ENCODE measurements at places on chromosomes 7 and 10.

DNA sequence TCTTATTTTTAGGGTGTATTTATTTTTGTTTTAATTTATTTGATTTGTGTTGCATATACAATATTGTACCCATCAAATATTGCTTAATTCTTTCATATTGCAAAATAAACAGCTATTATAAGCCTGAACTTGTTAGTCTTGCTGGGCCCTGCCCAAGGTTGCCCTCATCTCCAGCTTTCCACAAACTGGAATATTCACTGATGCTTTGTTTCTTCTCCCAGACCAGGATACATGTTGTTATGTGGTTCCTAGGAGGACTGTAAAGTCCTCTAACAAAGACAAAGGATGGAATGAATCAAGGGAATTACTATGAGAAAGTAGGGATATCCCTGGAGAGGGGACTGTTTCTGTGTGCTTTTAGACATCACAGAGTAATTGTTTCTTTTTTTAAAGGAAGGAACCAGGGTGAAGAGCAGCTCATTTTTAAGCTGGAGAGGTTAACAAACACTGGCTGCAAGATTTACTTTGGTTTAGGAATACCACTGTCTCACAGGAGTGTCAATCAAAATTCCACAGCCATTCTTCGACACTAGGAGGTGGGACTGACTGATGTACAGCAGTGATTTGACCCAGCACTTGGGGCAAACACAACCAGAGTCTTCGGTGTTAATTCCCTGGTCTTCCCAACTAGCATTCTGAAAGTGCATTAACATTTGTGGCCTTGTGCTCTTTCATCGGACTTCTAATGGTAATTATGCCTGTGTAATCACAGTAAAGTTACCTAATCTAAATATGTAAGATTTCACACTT lies 14.8 kb upstream of the CD36 start:
- no peak for DNase-seq

DNA sequence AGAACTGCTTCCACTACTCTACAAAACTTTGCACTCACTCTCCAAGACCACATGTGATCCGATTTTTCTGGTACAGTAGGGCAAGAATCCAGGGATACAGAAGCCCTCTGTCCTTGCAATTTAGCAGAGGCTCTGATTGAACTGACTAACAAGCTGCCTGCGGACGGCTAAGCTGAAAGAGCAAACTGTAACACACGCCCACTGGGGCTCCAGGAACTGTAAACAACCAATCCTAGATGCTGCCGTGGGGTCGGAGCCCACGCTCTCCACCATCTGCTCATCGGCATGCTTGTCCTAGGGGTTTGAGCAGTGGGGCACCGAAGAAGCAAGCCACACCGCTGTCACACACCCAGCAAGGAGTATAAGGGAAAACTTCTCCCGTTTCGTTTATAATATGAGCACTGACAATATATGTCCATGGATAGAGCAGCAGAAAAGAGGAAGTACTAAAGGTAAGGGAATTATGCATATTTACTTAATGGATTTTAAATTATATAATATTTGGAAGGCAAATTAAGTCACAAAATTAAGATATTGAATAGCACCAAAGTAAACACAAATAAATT lies 634.4 kb upstream of the POT1 start:
- no peak for DNase-seq

- DNase-seq: no peak
These were observed 401.2 kb downstream of the SH2D4B start for GRCh38 chr10:80938903-80939302.

DNA sequence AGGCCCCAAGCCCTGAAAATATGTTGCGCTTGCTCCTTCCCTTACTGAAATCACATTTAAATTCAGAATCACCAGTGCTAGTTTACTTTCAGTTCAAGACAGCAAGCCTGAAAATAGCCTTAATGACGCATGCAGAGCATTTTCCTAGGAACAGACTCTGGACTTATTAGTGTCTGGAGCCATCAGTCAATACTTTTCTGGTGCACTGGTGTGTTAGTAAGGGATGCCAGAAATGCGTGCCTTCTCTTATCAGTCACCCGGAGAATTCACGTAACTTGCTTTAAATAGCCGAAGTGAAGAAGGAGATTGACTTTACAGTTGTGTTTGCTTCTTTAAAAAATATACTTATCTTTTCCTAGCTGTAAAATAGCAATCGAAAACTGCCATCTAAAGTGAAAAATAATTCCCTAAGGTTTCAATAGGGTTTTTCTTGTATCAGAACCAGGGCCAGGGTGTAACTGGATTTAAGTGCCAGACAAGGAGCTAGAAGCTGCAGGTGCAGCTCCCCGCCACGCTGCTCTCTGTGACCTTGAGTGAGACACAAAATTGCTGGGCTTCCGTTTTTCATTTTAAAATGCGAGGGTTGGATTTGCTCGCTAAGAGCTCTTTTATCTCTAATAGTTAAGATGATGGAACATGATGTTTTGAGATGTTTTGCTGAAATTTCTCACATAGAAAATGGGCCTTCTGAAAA lies 177.8 kb downstream of the NSUN6 start:
- no peak for DNase-seq

DNA sequence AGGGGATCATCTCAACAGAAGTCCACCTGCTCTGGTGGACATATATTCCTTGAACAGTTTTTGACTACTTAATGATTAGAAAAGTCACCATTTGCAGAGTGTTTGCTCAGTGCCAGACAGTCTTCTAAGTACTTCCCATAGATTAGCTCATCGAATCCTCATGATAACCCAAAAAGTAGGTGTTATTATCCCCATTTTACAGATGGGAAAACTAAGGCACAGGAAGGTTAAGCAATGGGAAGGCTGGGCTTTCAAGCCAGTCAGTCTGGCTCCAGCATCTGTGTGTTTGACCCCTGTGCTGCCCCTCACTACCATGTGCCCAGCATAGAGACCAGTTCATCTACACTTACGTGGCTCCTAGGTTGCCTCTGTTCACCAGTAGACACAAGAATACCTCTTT lies 15.9 kb downstream of the CDHR3 start:
- no peak for DNase-seq

DNA sequence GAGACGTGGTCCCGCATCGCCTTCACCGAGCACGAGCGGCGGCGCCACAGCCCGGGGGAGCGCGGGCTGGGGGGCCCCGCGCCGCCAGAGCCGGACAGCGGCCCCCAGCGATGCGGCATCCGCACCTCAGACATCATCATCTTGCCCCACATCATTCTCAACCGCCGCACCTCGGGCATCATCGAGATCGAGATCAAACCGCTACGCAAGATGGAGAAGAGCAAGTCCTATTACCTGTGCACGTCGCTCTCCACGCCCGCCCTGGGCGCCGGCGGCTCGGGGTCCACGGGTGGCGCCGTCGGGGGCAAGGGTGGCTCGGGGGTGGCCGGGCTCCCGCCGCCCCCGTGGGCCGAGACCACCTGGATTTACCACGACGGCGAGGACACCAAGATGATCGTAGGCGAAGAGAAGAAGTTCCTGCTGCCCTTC lies 737 bp downstream of the CNNM2 start:
- no peak for DNase-seq

DNA sequence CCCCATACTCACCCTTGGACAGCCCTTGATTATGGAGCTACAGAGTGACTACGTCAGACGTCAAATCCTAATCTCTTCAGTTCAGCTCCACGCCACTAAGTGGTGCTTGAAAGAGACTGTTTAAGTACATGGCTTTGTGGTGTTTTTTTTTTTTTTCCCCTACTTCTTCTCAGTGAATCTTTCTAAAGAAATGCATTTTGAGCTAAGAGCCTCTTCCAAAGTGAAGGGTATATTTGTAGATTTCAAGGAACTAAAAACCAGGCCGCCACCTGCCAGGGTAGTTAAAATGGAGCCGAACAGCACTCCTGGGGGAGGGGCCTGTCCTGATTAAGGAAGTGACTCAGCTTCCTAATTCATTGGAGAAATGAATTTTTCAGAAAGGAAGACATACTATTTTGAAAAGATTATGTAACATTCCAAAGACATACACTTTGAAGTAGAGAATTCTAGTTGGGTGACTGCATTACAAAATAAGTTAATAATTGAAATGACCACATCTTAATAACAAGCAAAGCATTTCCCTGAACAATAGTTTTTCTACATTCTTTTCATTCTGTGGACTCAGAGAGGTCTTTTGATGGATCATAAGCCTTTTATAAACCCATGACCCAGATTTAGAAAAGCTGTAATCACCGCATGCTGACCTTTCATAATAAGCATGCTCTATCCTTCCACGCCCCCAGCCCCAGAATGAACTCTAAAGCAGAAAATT lies 20.6 kb upstream of the VPS41 start:
- no peak for DNase-seq

- DNase-seq: no peak
These were observed 46.9 kb upstream of the FMC1 start for GRCh38 chr7:139294241-139294640.

DNA sequence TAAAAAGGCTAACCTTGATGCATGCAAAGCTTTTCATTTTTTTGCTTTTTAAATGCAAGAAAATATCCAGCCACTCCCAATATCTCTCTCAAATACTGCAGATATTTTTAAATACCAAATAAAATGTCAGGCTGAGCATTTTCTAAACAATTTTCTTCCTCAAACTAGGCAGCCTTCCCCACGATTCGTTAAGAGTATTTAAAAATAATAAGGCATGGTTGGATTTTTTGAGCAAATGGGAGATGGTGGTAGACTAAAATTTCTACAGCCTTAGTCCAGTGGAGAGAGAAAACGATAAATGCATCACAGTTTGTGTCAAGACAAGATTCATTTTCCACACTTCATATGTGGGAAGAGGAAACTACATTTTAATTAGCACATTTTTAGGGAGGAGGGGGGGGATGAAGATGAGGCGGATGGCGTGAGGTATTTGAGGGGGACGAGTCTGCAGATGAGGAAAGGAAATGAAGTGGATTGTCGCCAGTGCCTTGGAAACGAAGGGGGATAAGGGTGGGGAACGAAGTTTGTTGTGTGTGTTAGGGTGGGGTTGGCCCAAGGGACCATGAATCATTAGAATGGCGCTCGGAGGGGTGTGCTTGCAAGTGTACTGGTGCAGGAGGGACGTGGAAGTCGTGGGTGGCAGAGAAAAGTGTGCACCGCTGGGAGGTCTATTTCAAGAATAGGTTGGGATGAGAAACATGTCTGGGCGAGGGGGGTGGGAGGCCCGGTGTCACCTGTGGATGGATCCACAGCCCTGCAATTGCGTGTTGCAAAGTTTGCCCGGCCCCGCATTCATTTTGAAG lies 1.2 kb upstream of the ADD3 start:
- DNase-seq: no peak

- DNase-seq: no peak
These were observed 1.7 kb upstream of the MRLN start for GRCh38 chr10:59754951-59755350.

- DNase-seq: no peak
These were observed 161.8 kb upstream of the LAMB4 start for GRCh38 chr7:108291791-108292440.

GRCh38 chr7:88344956-88345832 lies 38.5 kb upstream of the STEAP4 start:
- DNase-seq: no peak

- peak; percentile 17 for DNase-seq
These were observed 125.9 kb downstream of the JAZF1 start for GRCh38 chr7:28054531-28055160.

- DNase-seq: no peak
These were observed 25.8 kb upstream of the BET1 start for GRCh38 chr7:94029976-94030375.

DNA sequence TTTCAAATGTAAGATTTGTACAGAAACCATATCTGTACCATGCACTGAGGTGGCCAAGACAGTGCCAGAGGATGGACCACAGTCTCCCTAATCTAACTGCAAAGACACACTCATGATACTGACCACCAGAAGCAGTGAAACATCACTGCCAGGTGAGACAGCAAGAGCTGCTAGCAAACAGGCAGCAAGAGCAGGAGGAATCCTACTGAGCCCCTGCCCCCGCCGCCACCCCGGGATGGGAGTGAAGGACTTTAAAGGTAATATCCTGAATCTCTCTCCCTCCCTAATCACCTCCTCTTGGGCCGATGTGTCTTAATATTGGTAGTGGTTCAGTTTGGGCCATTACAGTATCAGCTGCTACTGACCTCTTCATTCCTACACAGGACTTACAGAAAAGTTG lies 144.3 kb downstream of the XPNPEP1 start:
- no peak for DNase-seq

GRCh38 chr7:134809616-134810015 lies 30.2 kb downstream of the CALD1 start:
- DNase-seq: no peak

DNA sequence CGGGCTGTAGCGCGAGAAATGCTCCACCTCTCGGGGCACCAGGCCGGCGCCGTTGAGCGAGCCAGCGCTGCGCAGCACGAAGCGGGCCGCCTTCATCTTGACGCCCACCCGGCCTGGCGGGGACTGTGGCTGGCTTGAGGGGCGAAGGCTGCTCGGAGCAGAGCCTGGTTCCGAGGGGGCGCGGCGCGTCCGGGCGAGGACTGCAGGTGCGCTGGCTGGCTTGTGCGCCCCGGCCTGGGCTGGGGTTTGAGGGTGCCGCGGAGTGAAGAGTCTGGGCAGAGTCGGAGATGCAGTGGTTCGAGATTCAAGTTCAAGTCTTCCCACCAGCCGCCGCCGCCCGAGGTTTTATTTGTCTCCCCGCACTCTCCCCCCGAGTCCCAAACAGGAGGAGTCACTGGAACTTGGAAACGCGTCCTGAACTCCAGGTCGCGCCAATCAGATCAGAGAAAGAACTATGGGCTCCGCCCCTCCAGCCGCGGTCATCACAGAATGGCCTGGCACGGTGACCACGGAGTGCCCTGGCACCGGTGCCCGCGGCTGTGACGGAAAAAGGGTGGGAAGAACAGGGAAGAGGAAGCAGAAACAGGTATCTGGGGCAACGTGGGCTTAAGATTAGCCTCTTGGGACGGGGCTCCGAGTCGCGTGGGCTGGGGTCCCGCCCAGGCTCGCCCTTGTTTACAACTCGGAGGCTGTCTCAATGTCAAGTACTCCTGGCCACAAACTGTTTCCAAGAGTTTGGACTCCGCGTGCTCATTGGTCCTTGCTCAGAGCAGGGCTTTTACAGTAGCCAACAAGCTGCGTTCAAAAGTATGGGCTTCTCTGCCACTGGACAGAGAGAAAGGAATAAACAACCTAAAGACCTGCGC lies at the start of gene PDK4:
Gene PDK4 (minus strand): TSS at position 319 of the 866 bp plus-strand sequence. CDS start 223 bp downstream, at position 96.
- DNase-seq: peak; percentile 32

DNA sequence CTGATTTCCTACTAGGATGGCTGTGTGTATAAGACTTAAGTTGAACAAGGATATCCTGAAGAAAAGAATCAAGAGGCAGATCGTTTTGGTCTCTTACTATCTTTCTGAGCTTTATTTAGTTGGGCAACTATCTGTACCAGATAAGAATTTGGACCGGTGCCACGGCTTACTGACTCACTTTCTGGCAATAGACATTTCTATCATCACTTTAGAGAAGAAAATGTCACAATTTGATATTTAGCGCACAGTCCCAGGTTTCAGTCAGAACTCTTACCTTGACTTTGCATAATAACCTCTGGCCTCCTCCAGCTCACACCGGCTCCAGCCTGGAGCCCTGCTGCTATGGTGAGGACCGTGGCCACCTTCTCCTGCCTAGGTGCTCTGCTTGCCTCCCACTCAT lies 218.2 kb upstream of the MDFIC start:
- DNase-seq: no peak

GRCh38 chr7:153413540-153414287 lies 638.5 kb upstream of the DPP6 start:
- DNase-seq: no peak

GRCh38 chr7:157299613-157300368 lies 37.0 kb upstream of the DNAJB6 start:
- DNase-seq: peak; percentile 74
